Tibial artery (tissue), 4 donors: ENCODE measurements at places on chromosomes 3 and 15.

GRCh38 chr3:94423578-94423977 lies 360.7 kb downstream of the NSUN3 start:
- no peak for DNase-seq

GRCh38 chr15:55907797-55908196 lies 85.6 kb downstream of the NEDD4 start:
- DNase-seq = no peak

- DNase-seq = no peak
These were observed 15.9 kb downstream of the LYSMD4 start for GRCh38 chr15:99717161-99718009.

GRCh38 chr15:65642594-65642993 lies 20.9 kb downstream of the SLC24A1 start:
- DNase-seq = no peak
